ENCODE measurements at places on chromosomes 12 and 14.

DNA sequence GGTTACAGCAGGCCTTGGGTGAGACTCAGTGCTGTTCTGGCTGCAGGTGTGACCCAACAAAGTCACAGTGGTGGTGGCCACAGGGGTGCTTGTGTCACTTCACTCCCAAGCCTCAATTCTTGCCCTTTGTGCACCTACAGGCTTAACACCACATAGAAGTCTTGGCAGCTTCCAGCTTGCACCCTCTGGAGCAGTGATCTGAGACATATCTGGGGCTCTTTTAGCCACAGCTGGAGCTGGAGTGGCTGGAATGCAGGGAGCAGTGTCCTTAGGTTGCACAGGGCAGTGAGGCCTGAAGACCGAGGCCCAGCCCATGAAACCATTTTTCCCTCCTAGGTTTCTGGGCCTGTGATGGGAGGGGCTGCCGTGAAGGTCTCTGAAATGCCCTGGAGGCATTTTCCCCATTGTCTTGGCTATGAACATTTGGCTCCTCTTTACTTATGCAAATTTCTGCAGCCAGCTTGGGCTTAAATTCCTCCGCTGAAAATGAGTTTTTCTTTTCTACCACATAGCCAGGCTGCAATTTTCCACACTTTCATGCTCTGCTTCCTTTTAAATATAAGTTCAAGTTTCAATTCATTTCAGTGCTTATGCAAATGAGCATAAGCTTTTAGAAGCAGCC, 37.7 kb downstream of the ADAM21 start:
- no peak for DNase-seq

- no peak for DNase-seq
Observed at GRCh38 chr14:91919814-91920213, 27.7 kb downstream of the FBLN5 start.

DNA sequence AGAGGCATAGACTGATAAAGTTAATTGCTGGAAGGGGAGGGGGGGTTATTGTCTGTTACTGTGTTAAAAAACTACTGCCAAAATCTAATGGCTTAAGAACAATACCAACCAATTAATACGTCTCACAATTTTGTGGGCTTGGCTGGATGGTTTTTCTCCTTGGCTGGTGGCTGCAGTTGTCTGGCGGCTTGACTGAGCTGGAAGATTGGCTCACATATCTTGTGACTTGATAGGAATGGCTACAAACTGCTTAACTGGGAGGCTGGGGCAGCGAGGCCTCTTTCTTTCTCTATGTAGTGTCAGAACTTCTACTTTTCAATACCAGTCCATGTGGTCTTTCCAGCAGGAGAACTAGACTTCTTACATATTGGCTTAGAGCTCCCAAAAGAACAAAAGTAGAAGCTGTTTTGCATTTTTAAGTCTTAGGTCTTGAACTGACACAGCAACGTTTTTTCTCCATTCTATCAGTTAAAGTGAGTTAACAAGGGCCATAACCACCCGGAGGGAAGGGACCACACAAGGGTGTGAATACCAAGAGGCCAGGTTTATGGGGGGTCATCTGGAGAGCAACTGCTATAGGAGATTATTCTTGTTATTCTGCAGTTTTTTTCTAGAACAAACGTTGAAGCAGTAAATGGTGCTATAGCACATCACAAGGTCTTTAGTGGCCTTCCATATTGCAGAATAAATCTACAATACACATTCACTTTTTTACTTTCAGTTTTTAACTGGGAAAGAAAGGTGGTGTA, 46.9 kb downstream of the ZDHHC17 start:
- DNase-seq = no peak

DNA sequence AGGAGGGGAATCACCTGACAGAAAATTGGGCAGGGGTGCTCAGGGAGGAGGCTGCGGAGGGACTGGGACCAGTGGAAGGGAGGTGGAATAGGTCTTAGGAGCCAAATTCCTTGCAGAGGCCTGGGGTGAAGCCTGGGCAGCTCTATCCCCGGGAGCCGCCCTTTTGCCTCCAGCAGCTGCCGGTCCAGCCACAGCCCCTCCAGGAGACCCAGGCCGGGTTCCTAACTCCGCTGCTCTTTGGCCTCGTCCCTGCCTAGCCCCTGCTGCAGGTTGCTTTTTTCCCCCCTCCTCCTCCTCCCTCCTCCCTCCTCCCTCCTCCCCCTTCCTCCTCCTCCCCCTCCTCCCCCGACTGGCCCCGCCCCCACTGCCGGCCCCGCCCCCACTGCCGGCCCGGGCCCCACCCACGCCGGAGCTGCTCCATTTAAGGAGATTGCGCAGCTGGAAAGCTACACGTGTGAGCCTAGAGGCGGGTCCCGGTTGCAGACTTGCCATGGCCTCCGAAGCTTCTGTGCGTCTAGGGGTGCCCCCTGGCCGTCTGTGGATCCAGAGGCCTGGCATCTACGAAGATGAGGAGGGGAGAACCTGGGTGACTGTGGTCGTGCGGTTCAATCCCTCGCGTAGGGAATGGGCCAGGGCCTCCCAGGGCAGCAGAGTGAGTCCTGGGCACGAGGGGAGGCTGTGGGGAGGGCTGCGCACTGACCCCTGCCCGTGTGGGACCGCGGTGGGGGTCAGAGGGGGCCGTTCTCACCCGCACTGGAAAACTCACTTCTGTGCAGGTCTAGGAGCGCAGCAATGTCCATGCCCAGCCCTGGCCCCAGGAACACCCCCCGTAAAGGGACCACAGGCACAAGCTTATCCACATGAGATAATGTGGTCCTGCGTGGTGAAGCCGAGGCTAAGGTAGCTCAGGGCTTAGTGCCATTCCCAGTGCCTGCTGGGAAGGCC, at the start of gene TCL1B:
Gene TCL1B, plus strand, starts transcription at position 449 of the 945 bp plus-strand sequence. Its CDS starts 42 bp downstream, at position 491.
- DNase-seq = no peak

- DNase-seq = no peak
Observed at GRCh38 chr12:16608946-16609539, 3.1 kb upstream of the LMO3 start.

DNA sequence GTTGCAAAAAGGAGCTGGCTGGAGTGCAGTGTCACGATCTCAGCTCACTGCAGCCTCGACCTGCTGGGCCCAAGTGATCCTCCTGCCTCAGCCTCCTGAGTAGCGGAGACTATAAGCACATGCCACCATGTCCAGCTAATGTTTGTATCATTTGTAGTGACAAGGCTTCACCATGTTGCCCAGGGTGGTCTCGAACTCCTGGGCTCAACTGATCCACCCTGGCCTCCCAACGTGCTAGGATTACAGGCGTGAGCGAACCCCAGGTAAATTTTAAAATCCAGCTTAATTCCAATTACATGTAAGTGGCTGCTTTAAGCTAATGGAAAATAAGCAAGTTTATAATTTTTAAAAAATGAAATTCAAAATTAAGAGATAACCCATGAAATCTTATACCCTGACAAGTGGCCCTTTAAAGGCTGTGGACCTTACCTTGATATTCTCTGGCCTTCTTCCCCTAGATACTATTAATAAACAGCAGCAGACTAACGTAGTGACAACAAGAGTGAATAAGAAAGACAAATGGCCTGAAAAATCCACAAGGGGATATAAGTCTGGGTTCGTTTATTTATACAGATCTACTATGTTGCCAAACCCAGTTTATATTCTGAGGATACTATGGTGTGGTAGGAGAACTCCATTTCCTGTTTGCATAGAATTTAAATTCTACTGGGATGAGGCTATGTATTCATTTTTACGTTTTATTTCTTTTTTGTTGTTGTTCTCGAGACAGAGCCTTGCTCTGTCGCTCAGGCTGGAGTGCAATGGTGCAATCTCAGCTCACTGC, 25.6 kb upstream of the SLC2A3 start:
- no peak for DNase-seq

DNA sequence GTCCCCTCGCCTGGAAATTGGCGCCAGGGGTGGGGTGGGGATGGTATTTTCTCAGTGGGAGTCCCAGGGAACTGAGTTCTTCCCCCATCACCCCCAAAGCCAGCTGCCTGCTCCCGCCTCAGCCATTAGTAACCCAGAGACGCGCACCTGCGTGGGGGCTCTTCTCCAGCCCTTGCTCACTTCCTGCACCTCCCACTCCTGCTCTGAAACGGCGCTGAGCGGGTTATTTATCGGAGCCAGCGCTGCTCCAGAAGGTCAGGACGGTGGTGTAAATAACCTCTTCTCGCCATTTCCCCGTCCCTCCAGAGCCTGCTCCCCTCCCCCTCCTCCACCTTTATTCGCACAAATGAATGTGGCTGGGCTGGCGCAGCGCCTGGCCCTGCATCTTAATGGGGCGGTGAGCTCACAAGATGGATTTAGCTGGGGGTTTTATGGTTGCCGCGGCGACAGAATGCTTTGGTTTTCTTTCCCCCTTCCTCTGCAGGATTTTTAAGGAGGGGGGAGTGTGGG, 12.2 kb downstream of the GPR84 start:
- DNase-seq = no peak

GRCh38 chr14:100900837-100901390, 2.6 kb downstream of the RTL1 start:
- no peak for DNase-seq

- no peak for DNase-seq
Observed at GRCh38 chr12:31353750-31354708, 28.1 kb upstream of the SINHCAF start.

GRCh38 chr12:67772267-67773169, 124.0 kb downstream of the DYRK2 start:
- no peak for DNase-seq

- DNase-seq = no peak
Observed at GRCh38 chr14:20671597-20672283, 12.6 kb upstream of the RNASE4 start.

- DNase-seq = no peak
Observed at GRCh38 chr14:104265918-104266630, 127.7 kb downstream of the KIF26A start.

DNA sequence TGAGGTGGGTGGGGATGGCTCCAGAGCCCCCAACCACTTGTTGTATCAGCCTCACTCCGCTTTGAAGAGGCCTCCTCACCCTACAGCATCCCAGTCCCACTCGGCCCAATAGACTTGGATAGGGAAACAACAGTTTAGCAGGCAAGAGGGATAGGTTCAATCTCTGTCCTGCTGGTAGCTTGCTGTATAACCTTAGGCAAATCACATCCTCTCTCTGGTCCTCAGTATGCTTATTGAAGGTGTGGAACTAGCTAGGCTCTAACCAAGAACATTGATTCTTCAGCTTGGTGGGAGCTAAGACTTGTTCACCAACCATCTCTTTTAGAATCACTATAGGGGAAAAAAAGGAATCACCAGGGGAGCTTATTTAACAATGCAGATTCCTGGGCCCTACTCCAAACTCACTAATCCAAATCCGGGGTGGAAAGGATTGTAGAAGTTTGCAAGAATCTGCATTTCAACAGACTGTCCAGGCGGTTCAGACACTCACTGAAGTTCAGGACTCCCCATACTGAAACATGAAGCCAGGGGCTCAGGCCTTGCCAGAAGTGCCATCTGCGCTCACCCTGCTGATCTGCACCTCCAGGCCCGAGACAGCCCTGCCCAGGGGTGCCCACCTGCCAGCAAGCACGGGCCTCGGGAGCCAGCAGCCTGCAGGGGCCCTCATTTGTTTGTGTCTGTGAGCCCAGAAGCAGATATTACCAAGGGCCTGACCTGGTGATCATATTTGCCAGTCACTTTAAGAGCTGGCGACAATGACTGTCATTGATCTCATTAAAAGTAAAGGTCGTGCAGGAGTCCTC, 113.0 kb downstream of the ADCK1 start:
- DNase-seq = no peak

DNA sequence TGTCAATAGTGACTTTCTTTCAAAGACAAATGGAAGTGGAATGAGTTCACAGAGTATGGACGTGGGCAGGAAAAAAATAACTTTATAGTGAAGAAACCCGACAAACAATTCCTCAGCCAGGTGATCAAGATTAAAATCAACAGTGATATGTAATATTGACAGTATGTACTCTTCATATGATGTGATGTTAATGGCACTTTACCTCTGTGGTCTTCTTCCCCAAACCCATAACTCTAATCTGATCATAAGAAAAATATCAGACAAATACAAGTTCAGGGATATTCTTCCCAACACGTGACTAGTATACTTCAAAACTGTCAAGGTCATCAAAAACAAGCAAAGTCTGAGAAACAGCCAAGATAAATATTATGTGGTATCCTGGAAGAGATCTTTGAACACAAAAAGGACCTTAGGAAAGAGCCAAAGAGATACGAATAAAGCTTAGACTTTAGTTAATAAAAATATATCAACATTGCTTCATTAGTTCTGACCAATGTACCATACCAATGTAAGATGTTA, 215.5 kb downstream of the PPFIA2 start:
- DNase-seq = no peak

DNA sequence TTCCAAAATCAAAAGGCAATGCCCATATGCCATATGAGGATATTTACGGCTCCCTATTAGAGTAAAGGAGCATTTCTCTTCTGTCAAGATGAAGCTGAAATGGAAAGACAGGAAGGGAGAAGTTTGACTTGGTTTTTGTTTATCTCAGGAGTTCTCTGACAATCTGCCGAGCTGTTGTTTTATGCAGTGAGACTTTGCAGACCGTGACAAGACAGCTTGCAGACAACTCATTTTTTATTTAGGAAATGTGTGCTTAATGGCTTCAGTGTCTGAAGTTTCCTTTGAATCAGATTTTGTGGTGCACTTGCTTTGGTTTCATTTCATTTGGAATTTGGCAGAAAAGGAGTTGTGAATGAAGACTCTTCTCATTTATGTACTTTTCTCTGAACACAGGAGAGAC, 145.4 kb downstream of the C12orf50 start:
- no peak for DNase-seq

- DNase-seq = no peak
Observed at GRCh38 chr12:53603804-53604203, 22.4 kb downstream of the ATF7 start.

Data from bone marrow (tissue), 2 donors.